CD4-positive, alpha-beta T cell treated with Interleukin-6 at 100 ng/mL for 8 hours (primary cell): ENCODE measurements at places on chromosomes 5 and 9.

DNA sequence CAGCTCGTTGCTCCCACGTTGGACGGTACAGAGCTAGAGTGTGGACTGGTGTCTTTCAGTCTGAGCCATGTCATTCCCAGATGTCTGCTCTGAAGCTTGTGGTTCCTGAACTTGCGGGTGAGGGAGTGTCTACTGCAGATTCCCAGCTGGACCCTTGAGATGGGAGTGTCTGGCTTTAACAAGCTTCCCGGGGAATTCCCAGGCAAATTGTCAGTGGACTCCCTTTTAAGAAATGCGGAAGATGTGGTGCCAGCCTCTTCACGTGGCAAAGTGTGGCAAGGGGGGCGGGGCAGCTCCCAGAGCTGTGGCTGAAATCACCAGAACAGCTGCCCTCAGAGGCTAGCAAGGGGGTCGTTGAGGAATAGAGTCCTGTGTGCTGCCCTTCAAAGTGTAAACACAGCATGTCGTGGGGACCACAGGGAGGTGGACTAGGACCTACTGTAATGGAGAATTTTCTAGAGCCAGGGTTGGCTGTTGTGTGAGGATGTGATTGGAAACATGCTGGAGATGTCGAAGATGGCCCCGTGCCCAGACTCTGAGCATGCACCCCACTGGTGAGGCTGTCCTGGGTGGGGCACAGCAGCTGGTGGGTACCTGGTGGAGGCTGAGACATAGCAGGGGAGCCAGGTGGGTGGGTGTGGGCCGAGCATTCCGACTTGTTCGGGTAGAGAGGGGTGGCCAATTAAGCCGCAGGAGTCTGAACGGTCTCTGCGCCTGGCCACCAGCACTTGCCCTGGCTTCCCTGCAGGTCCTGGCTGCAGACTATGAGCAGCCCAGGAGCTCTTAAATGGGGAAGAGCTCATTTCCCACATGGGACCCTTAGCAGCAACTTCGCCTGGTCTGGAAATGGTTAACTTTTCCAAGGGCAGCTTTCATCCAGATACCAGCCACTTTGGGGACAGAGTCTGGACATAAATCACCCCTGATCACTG, 37.4 kb downstream of the PRRX2 start:
- no peak for DNase-seq

GRCh38 chr9:19812194-19812593, 23.4 kb upstream of the SLC24A2 start:
- no peak for DNase-seq

GRCh38 chr9:106675780-106676179, 187.2 kb upstream of the ZNF462 start:
- DNase-seq = no peak

DNA sequence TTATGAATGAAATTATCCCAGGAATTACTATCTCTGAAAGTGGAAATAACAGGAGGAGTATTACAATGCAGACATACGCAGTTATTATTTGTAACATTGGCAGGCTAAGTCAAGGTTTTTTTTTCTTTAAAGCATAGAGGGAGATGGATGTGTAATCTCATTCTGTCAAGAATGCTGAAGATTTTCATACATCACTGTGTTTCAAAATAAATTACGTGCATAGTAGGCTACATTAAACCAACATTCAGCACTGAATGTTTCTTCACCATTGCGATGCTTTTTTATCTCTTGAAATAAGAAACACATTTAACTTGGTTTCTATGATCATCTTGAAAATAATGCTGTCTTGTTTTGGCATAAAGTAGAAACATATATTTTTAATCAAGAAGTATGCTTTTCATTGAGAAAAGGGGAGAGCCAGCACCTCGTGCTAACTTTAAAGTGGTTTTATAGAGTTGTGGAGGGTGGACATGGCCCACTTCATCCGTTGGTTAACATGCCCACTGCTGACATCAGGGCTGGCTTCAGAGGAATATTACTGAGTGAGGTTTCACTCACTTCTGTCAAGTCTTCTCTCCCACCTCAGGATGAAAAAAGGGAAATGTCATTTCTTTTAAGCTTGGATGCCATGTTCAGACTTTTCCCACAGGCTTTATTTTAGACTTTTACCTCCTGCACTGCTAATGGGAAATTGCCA, 203.6 kb upstream of the MEF2C start:
- no peak for DNase-seq

DNA sequence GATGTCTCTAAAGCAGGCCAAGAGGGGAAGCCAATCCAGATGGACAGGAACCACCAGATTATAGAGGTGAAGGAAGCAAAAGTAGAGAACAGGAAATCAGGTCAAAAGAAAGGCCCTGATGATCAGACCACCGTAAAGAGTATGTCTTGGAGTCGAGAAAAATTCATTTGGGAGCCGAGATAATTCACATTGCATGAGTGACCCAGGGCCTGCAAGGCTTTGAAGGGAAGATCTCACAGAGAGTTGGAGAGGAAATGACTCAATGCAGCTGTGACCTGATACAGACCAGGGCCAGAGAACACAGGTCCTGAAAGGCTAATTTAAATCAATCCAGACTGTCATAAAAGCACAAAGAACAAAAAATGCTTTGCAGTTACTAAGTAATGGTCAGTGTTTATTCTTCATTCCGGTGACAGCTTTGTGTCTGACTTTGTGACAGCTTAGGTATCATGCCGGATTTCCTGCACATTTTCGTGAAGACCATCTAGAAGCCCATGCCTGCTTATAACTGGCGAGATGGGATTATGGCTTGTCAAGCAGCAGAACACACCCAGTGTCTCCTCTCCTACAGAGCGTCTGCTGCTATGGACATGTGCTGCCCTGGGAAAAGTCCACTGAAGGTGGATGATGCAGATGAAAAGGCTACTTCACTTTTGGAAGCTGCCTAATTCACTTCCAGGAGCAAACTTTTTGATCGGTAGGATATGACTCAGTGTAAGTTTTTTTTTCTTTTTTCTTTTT, 5.8 kb upstream of the ACTBL2 start:
- no peak for DNase-seq

GRCh38 chr9:128917151-128917849, 3.5 kb upstream of the PHYHD1 start:
- no peak for DNase-seq

GRCh38 chr5:146079695-146080373, 25.5 kb downstream of the PLAC8L1 start:
- DNase-seq = no peak

DNA sequence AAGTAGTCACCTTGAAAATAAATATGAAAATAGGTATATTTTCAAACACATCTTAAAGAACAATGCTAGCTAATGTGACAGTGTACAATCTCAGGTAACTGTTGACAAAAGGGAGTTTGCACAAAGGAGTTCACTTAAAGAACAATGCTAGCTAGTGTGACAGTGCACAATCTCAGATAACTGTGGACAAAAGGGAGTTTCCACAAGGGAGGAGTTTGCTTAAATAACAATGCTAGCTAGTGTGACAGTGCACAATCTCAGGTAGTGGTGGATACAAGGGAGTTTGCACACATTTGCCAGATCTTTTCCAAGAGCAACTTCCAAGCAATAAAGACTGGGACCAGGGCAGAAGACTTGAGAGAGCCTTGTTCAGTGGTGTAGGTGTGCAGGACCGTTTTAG, 442.9 kb upstream of the FTMT start:
- no peak for DNase-seq

DNA sequence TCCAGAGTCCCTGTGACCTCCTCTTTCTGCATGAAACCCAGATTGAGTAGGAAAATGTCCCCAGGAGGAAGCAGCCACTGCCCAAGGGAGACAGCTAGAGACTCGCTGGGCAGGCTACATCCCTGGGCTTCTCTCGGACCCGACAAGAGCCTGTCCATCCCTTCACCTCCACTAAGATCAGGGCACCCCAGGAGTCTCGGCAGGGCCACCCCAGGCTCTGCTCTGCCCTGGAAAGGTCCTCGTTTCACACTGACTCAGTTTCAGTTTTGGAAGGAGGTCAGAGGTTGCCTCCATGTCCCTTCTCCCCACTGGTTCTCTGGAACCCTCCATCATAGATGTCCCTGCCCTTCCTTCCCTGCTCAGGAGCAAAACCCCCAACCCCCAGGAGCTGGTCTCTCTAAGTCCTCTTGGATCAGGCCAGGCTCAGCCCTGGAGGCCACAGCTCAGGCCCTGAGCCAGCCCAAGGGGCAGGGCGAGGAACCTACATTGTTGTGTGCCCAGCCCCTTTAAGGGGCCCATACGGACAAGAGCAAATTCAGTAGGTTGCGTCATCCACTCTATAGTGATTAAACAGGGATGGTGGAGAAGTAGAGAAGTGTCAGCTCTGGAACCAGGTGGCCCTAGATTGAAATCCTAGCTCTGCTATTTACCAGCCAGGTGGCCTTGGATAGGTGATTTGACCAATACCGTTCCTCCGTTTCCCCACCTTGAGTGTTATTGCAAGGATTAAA, 37.4 kb downstream of the C9orf50 start:
- no peak for DNase-seq

DNA sequence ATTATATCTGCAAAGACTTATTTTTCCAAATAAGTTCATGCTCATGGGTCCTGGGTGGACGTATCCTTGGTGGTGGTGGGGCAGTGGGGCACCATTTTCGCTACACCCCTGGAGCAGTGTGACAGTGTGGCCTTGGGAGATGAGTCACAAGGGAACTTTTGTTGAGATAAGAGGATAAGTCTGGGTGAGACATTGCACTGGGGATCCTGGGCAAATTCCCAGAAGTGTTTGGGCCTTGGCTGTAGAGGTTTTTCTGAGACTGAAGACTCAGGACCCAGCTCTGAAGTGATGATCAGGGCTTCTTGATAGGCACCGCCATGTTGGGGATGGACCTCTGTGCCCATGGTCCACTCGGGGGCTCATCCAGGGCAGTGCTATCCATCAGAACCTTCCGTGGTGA, 149.4 kb downstream of the MACROH2A1 start:
- no peak for DNase-seq

- no peak for DNase-seq
These were observed 55.8 kb downstream of the FOXD1 start for GRCh38 chr5:73392775-73393174.
